ENCODE measurements at places on chromosomes 3 and 15.

DNA sequence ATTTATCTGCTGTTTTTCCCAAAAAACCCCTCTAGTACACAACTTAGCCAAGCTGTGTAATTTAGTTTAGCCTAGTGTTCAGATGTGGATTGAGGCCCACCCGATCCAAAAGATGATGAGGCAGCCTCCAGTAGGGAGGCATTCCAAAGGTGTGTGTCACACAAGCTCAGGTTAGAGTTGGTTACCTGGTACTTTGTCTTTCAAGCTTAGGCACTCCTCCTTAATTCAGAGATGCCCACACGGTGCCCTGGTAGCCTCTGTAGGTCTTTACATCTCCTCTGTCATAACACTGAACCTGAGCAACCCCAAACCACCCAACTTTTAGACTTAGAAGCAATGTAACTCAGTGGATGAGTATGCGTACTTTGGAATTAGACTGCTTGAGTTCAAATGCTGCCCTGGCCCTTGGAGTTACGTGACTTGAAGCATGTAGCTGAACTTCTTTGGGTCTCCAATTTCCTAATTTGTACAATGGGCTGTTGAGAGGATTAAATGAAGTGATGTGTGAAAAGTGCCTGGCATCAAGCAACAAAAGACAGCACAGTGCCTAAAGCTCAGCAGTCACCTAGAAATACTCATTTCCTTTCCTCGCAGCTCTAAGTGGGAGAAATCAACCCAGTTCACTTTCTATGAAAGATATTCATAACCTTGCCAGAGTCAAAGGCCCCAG lies 284.6 kb upstream of the RARB start:
- no peak for DNase-seq

GRCh38 chr15:62212741-62213140 lies 47.7 kb upstream of the C2CD4B start:
- no peak for DNase-seq

DNA sequence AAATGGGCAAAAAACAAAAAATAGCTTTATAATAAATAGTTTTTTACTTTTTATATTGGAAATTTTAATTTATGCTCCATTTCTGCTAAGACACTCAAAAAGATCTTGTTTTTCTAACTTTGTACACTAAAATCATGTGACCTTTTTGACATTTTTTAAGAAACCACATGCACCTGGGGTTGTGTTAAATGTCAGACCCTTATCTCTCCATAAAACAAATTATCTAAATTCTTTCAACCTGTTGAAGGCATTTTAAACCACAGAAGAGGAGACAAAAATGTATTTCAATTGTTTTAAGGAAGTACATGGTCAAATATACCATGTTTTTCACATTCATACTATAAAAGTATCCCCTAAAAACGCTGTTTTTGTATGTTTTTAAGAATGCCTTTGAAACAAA lies 29.2 kb downstream of the IFT80 start:
- DNase-seq, result no peak

- DNase-seq, result no peak
These were observed 273.5 kb upstream of the ADAMTS9 start for GRCh38 chr3:64961301-64961700.

DNA sequence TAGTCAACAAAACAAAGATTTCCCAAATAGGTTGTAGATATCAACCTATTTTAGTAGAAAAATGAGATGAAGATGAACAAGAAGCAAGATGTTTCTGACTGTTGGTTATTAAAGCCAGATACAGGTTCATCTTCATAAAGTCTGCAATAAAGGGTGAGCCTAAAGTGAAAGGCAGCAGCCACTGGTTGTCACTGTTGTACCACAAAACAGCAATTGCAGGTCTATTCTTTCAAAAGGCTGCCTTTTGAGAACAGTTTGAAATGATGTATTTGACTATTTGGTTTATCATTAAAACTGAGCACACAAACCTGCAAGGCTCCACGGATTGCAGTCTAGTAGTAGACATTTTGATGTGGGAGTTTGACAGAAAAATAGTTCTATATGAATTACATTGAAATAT lies 543.4 kb downstream of the GBE1 start:
- DNase-seq, result no peak

- no peak for DNase-seq
These were observed 128.1 kb upstream of the IL12A start for GRCh38 chr3:159860269-159861116.

DNA sequence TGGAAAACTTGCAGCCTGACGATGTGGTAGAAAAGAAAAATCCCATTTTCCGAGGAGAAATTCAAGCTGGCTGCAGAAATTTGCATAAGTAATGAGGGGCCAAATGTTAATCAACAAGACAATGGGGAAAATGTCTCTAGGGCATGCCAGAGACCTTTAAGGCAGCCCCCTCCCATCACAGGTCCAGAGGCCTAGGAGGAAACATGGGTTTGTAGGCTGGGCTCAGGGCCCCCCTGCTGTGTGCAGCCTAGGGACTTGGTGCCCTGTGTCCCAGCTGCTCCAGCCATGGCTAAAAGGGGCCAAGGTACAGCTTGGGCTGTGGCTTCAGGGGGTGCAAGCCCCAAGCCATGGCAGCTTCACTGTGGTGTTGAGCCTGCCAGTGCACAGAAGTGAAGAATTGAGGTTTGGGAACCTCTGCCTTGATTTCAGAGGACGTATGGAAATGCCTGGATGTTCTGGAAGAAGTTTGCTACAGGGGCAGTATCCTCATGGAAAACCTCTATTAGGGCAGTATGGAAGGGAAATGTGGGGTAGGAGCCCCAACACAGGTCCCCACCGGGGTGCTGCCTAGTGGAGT lies 75.9 kb upstream of the CADPS start:
- DNase-seq, result no peak
